ENCODE measurements at places on chromosomes 6 and 20.

- ATAC-seq = no peak
Measured at GRCh38 chr6:153580776-153581175, 449.7 kb upstream of the RGS17 start.

GRCh38 chr6:107625264-107625663 is 135.3 kb downstream of the SOBP start:
- no peak for ATAC-seq

- ATAC-seq = peak; percentile 90
Measured at GRCh38 chr20:24948939-24949679, at the start of gene CST7. CST7 (plus strand) TSS chr20:24949269; CDS start chr20:24949506, 237 bp downstream.

- ATAC-seq = no peak
Measured at GRCh38 chr6:14634072-14634471, 516.5 kb downstream of the CD83 start.

- no peak for ATAC-seq
Measured at GRCh38 chr20:52899041-52899608, 73.0 kb upstream of the TSHZ2 start.

- ATAC-seq = no peak
Measured at GRCh38 chr20:62550087-62550632, 74.4 kb upstream of the GATA5 start.

DNA sequence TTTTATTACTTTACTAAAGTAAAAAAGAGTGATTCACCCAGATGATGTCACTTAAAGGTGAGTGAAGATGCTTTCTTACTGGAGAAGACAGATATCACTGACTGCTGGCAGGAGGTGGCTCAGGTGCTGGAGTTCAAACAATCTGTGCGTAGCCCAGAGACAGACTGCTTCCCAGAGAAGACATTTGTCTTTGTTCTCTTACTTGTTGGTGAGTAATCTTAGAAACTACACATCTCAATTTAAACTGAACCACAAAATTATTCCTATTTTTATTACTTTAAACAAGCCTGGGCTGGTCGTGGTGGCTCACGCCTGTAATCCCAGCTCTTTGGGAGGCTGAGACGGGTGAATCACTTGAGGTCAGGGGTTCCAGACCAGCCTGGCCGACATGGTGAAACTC is 92.2 kb downstream of the CEP162 start:
- ATAC-seq = no peak

- no peak for ATAC-seq
Measured at GRCh38 chr20:2820084-2820895, 4.1 kb downstream of the TMEM239 start.

DNA sequence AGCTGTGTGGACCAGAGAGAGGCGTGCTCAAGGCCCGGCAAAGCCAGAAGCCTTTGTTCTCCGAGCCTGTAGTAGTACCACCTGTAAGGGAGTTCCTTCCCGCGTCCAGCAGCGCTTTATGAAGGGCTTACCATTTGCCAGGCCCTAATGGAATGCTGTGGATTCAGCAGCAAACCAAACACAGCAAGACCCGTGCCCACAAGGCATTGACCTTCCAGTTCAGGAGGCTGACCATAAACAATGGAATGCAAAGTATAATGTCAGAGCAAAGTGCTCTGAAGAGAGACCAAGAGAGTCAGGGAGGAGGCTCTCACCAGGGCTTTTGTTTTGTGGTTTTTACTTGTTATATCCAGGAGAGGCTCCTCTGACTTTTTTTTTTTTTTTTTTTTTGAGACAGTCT is 209.8 kb downstream of the ZMYND8 start:
- ATAC-seq = no peak

DNA sequence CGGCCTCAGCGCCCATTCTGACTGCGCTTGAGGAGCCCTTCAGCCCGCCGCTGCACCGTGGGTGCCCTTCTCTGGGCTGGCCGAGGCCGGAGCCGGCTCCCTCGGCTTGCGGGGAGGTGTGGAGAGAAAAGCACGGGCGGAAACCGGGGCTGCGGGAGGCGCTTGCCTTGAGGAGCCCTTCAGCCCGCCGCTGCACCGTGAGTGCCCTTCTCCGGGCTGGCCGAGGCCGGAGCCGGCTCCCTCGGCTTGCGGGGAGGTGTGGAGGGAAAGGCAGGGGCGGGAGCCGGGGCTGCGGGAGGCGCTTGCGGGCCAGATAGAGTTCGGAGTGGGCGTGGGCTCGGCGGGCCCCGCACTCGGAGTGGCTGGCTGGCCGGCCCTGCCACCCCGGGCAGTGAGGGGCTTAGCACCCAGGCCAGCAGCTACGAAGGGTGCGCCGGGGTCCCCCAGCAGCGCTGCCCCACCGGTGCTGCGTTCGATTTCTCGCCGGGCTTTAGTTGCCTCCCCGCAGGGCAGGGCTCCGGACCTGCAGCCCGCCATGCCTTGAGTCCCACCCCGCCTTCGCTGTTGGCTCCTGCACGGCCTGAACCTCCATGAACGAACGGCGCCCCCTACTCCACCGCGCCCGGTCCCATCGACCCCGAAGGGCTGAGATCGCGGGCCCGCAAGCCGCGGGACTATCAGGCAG is 45.7 kb upstream of the MCUR1 start:
- ATAC-seq = no peak

DNA sequence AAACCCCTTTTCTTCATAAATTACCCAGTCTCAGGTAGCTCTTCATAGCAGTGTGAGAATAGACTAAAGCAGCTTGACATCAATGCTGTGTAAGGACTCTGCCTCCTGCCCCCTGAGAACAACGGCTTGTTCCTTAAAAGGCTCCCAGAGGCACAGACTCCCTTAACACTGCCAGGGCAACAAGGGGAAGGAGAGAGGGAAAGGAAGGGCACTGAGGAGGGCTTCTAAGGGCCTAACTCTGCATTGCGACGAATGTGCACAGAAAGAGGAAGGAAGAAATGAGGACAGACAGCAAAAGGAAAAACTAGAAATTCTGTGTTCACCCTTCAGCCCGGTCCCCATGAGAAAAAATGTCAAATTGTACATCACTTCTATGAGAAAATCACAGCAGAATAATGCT is 74.0 kb downstream of the AGPAT4 start:
- ATAC-seq = no peak

- no peak for ATAC-seq
Measured at GRCh38 chr20:8492173-8492572, 360.1 kb downstream of the PLCB1 start.

Measured in activated CD4-positive, CD25-positive, alpha-beta regulatory T cell treated with anti-CD3 and anti-CD28 coated beads, Interleukin-2, amount 50 U/mL, for 24 hours (primary cell).